ENCODE measurements at places on chromosomes 2 and 18.

GRCh38 chr2:165238295-165238694, 919 bp upstream of the SCN2A start:
- no peak for DNase-seq

DNA sequence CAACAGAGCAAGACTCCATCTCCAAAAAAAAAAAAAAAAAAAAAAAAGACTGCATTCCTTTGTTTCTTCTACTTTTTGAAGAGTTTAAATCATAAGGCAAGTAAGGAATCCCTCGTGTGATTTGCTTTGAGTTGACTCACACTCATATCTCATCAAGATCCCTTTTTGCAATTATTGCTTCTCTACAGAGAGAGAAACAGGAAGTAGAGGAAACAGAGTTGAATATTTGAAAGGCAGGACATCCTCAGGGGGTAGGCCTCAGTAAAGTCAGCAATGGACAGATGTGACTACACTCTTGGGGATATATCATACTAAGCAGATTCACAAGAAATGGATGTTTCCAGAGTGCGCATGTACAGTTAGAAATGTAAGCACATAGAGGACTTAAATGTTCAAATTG, 11.2 kb upstream of the EFR3B start:
- no peak for DNase-seq

GRCh38 chr2:222862106-222862908, 1.5 kb downstream of the ACSL3 start:
- DNase-seq, result no peak

DNA sequence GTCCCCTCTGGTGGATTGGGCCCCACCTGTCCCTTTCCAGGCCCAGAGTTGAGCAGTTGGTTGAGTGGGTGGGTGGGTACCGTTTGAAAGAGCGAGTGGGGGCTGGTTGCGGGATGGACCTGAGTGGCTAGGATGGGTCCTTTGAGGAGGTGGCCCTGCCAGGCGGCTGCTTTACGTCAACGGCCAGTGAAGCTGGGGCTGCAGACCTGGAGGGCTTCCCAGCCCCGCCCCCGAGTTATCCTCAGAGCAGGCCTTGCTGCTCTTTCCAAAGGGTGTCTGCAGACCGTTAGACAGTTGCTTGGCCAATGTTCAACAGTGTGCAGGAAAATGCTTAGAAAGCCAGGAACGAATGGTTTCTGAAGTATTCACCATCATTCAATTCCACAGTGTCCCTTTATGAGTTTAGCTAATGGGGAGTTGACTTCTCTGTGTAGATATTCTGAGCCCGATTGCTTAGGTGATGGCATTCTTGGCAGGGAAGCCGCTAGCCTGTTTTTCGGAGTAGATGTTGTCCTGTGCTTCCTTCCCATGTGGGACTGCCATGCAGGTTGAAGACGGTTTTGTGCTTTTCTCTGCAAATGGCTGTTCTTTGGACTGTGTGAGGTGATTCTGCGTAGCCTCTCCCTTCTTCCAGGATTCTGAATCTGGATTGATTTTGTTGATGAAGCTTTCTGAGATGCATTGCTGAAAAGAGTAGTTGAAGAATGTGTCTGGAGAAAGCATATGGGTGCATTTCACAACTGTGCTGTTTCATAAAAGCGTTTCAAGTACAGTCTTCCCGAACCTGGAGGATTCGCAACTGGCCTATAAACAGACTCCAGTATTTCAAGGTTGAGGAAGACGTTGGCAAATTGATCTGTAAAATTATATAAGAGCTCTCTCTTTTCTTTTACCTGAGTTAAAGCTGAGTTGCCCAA, 45.8 kb downstream of the LDLRAD4 start:
- DNase-seq, result no peak

DNA sequence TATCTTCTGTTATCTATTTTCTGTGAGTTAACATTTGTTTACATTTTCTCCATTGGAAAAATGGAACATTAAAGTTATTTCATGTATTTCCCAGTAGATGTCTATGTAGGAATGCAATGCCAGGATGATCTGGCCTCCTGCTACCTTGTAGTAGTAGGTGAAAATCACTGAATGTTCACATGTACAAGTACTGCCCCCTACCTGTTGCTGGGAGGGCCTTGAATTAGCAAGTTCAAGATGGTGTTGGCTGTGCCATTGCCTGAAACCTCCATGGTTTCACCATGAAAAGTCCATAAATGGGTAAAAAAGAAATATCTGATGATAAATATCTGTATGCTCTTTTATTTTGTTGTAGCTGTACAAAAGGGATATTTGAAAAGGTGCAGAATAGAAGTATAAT, 30.7 kb downstream of the XRCC5 start:
- peak; percentile 13 for DNase-seq

GRCh38 chr18:3147935-3148554, 71.7 kb downstream of the MYOM1 start:
- no peak for DNase-seq

DNA sequence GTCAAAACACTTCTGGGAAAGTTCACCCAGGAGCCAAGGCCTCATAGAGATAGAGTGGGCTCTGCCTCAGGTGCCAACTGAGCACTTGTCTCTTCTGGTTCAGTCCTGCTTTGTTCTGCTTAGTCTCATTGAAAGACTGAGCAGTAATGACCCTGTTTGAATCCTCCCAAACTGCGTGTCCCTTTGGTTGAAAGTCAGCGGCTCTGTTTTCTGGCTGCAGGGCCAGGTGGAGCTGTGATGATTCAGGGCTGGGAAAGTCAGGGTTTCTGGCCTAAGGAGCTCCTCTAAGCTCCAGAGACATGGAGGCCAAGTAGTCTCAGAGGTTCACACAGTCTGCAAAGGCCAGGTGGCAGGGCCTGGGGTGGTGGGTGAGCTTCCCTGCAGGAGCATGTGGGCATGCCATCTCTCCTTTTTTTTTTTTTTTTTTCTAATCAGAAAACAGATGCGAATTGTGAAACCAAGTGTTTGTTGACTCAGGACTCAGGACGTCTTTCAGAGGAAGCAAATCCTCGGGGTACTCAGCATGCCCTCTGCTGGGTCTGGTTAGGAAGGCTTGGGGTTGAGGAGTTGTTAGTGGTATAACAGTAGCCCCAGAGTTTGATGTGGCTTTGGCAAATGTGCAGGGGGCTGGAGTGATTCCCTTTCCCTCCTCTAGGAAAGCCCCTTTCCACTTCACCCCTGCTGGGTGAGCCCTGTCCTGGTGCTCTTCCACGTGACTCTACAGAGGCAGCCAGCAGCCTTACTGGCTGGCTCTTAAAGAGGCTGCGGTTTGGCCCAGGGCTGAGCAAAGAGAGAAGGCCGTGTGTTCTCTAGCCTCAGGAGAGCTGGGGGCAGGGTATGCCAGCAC, 38.3 kb downstream of the TMEM17 start:
- DNase-seq, result no peak

DNA sequence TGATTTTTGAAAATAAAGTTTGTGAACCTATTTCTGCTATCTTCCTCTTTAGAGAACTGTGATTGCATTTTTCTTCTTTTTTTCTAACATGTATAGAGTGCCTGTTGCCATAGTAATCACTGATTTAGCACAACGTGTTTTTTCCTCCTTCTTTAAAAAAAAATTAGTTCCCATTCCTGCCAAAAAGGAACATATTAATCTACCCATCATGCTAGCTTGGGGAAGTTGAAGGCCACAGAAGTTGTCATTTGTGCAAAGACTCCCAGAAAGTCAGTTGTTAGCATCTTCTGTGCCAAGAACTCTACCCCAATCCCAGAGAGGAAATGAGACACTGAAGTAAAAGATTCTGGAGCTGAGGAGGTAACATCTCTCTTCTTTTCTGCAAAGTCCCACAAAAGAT, 57.3 kb downstream of the SLC8A1 start:
- DNase-seq, result no peak

- peak; percentile 75 for DNase-seq
These were observed 86.9 kb downstream of the LIMS1 start for GRCh38 chr2:108621087-108621559.

GRCh38 chr2:43368483-43369385, 142.3 kb upstream of the ZFP36L2 start:
- DNase-seq, result no peak

DNA sequence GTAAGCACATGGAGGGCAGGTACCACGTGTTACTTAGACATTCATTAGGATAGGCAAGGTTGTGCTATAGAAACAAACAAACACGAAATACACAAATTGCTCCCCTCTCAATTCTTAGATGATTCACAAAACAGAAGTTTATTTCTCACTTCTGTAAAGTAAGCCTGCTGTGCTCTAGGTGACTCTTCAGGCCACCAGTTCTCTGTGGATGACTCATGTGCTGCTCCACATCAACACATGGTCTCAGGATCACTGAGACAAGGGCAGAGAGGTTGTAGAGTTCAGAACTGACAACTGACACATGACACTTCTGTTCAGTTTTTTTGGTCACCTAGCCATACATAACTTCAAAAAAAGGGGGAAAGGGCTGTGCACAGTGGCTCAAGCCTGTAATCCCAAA, 70.6 kb downstream of the DAW1 start:
- DNase-seq, result no peak

- no peak for DNase-seq
These were observed 110.3 kb downstream of the SMAD7 start for GRCh38 chr18:48840491-48840877.

GRCh38 chr2:236633219-236633570, 63.6 kb downstream of the ACKR3 start:
- no peak for DNase-seq

DNA sequence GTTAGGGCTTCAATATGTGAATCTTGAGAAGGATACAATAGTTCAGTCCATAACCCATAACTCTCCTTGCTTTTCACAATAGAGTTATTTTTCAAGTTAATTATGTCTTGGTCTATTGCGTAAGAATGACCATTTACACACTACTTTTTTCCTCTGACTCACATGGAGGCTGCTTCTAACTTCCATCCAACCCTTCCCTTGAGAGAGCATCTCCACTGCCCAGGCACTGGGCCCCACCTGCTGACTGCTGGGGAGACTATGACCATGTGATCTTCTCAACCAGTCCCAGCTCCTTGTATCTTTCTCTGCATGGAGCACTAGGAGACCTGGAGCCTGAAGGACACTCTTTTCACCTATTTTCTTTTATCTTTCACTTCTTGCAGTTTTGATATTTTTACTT, 251.5 kb downstream of the GPD2 start:
- no peak for DNase-seq

- DNase-seq, result no peak
These were observed 36.7 kb downstream of the TTC39C start for GRCh38 chr18:24051031-24051947.

DNA sequence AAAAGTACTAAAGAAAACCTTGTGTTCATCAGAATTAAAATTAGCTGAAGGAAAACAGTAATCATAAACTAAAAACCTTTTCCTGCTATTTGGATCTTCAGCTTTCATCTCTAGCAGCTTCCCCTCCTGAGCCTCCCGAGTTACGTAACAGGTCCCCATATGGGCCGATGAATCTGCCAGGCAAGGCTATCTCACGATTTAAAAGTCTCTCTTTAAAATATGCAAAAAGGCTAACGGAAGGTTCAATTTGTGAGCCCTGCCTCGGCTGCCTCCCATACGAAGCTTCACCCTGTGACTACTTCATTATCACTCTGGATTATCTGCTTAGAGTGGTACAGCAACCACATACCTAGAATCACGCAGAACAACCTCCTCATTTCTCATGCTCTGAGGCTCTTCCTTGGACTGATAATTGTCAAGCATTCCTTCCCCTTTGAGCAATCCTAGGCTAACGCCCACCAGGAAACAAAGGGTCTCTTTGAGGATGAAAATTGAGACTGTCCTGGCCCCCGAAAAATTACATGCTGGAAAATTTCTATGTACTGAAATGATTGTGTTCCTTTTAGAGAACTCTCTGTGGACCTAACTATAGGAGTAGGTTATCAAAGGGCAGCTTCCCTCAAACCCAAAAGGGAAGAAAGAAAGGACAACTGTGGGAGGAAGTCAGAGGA, 147.4 kb downstream of the ZEB2 start:
- DNase-seq, result no peak

- no peak for DNase-seq
These were observed 226.7 kb upstream of the MC4R start for GRCh38 chr18:60599267-60599666.

DNA sequence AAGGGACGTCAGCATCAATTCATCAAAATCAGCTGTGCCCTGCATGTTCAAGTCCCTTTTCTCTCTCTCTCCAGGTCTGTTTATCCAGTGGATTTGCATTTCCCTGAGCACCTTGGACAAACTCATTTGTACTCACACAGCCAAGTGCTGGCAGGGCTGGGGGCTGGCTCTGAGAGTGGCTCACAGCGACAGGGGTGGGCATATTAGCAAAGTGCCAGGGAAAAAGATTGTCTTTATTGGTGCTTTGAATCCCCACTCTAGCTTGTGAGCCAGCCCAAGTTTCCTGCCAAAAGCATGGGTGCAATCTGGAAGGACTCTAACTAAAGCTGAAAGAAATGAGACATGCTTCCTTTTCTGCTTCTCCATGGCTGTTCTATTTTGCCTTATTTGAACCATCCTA, 56.6 kb downstream of the ACOXL start:
- no peak for DNase-seq

DNA sequence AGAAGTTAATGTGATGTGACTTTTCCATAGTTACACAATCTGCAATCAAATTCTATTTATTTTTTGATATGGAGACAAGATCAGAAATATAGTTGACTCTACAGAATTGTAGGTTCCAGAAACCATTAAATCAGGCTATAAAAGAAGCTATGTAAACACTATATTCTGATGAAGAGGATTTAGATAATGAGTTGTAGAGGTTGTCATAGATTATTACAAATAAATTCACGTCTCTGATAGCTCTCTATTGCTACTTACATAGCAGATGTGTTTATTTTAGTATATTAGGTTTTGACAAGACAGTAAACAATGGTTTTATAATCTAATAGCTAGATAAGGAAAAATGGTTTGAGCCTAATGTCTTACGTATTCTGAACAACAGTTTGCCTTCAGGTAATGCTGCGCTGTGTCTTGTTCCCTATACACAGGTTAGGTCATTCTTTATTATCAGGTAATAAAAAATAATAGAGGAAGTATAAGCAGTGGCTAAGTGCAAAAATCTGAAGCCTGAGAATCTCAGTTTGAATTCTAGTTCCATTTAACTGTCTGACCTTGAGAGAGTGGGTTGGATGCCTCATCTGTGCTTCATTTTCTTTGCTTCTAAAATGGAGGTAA, 93.4 kb downstream of the PPP1R1C start:
- DNase-seq, result no peak

DNA sequence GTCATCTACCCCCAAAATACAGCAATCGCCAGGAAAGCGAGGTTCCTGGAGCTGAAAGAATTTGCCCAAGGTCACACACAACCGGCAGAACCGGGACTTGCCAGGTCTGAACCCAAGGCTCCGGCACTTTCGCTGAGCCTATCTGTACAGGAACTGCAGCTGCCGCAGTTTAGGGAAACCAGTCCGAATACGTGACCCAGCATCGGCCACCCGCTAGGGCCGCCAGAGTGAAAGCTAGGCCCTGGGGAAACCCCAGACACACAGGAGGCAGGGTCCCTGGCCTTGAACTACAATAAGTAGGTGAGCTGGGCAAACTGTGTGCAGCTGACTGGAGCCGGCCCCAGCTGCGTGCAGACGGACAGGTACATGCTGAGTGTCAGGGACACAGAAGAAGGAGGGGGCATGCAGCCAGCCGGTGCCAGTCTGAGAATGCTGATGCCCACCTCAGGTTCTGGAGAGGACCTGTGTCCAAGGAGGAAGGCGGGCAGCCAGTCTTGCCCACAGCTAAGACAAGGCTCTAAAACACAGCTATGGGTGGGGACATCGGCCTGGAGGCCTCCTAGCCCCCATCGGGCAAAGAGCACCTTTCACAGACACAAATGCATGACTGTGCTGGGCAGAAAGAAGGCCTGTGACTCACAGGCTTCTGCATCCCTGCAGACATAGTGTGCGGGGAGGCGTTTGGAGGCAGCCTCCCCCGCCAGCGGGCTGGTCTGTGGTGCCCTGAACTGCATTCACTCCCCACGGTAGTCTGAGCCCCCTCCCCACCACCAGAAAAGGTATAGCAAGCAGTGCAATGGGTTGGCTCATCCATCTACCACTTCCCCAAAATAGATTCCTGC, 107.4 kb upstream of the ID2 start:
- DNase-seq, result no peak

Data from activated CD4-positive, alpha-beta T cell treated with anti-CD3 and anti-CD28 coated beads for 4 hours (primary cell).